ENCODE measurements at places on chromosomes 1 and 21. TPM values are rescaled to one million over a fixed set of nuclear protein-coding genes. Genes with fewer than 3 reads are reported as not detected.

Gene OLIG1
- not detected for total RNA-seq

Gene SYCP1
- not detected for total RNA-seq

Gene APP
- 395 TPM for total RNA-seq

Gene SLC9C2
- total RNA-seq, result not detected

Gene IVL
- not detected for total RNA-seq

Gene NBPF20
- 3.0 TPM for total RNA-seq

Gene SIM2
- not detected for total RNA-seq

Gene SUMO3
- 158 TPM for total RNA-seq

Measured in HFFc6 (cell line).